RWPE1 (cell line): ENCODE measurements at places on chromosomes 6 and 20.
A peak's percentile ranks its signal among the peaks of the same experiment; 100 is the strongest.

GRCh38 chr6:132198896-132199295 is 202.4 kb downstream of the MOXD1 start:
- DNase-seq = no peak

- no peak for DNase-seq
Measured at GRCh38 chr6:133092199-133092598, 149.0 kb upstream of the EYA4 start.

DNA sequence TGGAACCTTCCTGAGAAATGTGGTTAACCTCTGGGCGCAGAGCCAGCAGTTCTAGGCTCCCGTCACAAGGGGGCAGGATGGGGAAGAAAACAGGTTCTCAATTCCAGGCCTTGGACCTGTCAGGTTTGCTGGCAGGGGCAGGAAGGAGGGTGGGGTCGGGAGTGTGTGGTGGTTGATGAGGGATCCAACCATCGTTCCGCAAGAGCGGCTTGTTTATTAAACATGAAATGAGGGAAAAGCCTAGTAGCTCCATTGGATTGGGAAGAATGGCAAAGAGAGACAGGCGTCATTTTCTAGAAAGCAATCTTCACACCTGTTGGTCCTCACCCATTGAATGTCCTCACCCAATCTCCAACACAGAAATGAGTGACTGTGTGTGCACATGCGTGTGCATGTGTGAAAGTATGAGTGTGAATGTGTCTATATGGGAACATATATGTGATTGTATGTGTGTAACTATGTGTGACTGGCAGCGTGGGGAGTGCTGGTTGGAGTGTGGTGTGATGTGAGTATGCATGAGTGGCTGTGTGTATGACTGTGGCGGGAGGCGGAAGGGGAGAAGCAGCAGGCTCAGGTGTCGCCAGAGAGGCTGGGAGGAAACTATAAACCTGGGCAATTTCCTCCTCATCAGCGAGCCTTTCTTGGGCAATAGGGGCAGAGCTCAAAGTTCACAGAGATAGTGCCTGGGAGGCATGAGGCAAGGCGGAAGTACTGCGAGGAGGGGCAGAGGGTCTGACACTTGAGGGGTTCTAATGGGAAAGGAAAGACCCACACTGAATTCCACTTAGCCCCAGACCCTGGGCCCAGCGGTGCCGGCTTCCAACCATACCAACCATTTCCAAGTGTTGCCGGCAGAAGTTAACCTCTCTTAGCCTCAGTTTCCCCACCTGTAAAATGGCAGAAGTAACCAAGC is 29.6 kb downstream of the SRSF3 start:
- peak; percentile 82 for DNase-seq

- DNase-seq = no peak
Measured at GRCh38 chr6:145557474-145557873, 177.8 kb downstream of the EPM2A start.

DNA sequence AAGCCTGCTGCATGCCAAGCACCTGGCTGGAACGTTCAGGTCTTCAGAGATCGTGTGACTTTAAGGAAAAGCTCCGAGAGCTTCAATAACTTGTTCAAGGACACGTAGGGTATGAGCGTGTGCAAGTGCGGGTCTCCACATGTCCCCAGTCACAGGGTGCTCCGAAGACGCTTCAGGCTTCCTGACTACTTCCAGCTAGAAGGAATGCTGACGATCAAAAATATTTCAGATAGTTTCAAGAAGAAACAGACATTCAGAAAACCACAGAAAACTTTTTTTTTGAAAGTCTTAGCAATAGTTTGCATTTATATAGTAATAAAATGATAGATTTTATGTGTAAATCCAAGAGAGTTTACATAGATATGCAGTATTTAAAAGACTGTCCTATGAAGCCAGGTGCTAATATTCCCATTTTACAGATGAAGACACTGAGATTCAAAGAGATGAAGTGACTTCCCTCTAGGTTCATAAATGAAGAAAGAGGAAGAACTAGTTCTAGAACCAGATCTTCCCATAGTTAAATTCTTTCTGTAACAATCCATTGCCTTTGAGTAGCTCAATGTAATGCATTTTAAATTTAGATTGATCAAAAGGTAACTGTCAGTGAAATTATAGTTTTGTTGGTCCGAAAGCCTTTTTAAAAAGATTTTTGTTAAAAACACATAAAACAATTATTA is 247.6 kb downstream of the MYLK4 start:
- DNase-seq = no peak

- DNase-seq = peak; percentile 77
Measured at GRCh38 chr20:57594092-57594951, 25.9 kb downstream of the ZBP1 start.

- DNase-seq = no peak
Measured at GRCh38 chr6:96582436-96582835, 19.5 kb downstream of the FHL5 start.

- no peak for DNase-seq
Measured at GRCh38 chr6:32367644-32368043, 4.1 kb downstream of the TSBP1 start.

GRCh38 chr6:139380168-139380567 is 5.7 kb upstream of the CITED2 start:
- DNase-seq = no peak

DNA sequence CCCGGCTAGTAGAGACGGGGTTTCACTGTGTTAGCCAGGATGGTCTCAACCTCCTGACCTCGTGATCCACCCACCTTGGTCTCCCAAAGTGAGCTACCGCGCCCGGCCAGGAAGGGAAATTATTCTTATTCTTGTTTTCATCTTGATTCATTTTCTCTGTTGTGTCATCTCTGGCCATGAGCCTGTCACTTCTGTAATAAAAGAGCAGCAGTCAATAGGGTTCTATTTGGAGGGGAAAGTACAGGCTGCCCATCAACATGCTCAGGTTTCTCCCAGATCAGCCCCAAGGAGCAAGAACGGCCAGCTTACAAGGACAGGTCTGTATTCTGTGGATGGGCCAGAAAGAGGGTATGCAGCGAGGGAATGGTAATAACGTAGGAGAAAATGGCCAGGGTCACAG is 345.0 kb downstream of the PREX1 start:
- no peak for DNase-seq

DNA sequence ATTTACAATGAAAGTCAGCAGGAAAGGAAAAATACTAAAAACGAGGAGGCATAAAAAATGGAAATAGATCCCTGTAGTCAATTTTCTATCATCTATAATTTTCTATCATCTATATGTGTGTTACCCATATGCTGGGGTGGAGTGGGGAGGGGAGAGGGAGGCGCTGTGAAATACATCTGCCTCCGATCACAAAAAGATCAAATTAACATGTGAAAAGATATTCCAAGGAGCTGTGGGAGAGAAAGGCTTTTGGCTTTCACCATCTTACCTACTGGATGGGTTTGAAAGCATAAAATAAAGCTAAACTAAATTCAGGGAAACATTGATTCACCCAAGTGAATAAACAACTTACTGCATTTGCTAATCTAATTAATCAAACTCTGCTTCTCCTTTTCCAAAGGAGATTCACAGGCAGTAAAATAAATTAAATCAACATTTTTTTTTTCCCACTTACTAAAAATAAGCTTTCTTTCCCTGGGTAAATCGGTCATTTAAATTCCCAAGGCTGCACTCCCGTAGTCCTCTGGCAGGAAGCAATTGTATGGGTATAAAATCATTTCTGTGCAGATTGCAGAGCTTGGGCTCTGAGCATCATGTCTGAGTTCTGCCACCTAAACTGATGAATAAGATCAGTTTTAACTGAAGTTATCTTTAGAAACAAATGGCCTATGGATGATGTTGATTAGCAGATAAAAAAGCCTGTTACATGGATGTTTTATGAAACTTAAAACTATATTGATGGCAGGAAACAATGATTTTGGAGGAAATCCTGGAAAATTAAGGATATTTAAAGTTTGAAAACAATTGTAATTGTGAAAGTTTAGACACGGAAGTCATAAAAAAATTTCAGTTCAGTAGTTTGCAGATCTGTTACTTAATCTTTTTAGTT is 147.9 kb downstream of the SOX4 start:
- DNase-seq = no peak

GRCh38 chr6:11387707-11388430 is 149.7 kb upstream of the TMEM170B start:
- no peak for DNase-seq

DNA sequence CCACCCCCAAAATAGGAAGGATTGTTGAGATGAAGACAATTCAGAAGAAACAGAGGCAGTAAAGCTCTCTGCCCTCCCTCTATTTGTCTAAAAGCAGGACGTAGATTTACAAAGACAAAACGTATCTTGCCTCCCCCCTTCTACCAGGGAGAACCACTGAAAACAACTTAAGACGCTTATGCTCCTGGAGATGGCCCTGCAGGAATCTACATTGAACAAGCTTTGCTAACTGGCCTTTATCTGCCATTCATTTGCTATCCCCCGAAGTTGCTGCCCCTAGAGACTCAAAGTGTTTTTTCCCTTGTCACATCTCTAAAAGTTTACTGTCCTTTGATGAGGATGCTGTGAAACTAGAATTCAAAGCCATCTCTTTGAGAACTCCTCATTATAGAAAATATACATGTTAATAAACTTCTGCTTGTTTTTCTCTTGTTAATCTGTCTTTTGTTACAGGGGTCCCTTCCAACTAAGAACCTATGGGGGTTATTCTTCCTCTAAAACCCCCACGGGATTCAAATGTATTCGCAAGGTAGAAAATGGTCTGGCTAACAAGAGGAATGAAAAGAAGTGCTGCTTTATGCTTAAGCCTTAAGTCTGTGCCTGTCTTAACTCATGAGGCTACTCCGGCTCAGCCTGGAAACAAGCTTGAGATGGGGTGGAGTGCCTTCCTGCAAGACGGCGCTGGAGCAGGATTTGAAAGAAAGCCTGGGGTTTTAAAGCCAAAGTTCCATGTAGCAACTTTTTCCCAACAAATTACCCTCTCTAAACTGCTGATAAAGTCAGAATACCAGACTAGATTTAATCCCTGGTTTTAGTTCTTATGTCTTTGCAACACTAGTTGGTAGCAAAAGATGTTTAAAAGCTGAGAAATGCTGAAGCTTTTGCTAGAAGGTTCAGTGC is 88.0 kb downstream of the CLIC5 start:
- DNase-seq = no peak

- no peak for DNase-seq
Measured at GRCh38 chr6:73491377-73491776, 29.5 kb downstream of the EEF1A1 start.

- no peak for DNase-seq
Measured at GRCh38 chr6:104629826-104630225, 229.9 kb downstream of the HACE1 start.

DNA sequence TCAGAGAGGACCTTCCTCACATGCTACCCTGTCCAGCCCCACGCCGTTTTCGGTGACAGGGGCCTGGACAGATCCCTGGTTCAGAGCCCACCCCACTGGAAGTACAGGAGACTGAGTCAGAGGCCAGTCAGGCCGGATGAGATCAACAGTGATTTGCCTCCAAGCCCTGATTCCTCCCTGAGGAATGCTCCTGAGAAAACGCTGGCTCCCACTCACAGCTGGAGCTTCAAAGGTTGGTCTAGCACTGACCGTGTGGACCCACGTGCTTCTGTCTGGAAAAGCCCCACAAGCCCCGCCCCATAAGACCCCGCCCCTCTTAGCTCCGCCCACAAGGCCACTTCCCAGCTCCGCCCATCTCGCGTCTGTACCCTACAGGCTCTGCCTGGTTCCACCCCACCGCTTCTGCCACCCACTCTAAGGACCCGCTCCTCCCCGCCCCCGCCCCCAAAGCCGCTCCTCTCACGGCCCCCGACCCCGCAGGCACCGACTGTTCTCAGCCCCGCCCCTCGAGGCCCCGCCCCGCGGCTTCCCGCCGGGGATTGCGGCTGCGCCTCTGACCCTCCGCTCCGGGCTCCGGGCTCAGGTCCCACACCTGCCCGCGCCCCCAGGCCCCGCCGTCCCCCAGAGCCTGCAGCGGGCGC is 64.9 kb upstream of the BHLHE23 start:
- peak; percentile 82 for DNase-seq

DNA sequence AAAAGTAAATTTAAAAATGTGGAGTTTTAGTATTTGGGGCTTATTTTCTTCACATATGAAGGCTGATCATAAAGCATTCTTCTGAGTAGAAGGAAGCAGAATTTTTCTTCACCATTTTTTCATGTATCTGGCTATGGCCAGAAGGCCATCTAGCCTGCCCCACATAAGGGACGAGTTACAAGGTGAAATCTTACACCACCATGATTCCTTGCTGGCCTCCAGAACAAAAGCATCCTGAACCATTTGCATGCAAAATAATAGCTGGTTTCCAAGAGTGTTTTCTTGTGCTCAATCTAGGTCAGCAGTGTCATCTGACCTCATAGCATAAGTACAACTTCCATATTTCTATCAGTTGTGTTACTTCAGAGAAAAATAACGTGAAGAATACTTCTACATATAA is 93.1 kb downstream of the BMP5 start:
- no peak for DNase-seq

GRCh38 chr6:53924277-53924676 is 129.5 kb downstream of the LRRC1 start:
- no peak for DNase-seq

- DNase-seq = no peak
Measured at GRCh38 chr6:152355166-152355565, 282.0 kb downstream of the SYNE1 start.

- no peak for DNase-seq
Measured at GRCh38 chr6:21502682-21503081, 90.9 kb upstream of the SOX4 start.

GRCh38 chr20:15065794-15066193 is 728.4 kb upstream of the FLRT3 start:
- no peak for DNase-seq

GRCh38 chr6:138242987-138243592 is 24.8 kb upstream of the PBOV1 start:
- DNase-seq = no peak

DNA sequence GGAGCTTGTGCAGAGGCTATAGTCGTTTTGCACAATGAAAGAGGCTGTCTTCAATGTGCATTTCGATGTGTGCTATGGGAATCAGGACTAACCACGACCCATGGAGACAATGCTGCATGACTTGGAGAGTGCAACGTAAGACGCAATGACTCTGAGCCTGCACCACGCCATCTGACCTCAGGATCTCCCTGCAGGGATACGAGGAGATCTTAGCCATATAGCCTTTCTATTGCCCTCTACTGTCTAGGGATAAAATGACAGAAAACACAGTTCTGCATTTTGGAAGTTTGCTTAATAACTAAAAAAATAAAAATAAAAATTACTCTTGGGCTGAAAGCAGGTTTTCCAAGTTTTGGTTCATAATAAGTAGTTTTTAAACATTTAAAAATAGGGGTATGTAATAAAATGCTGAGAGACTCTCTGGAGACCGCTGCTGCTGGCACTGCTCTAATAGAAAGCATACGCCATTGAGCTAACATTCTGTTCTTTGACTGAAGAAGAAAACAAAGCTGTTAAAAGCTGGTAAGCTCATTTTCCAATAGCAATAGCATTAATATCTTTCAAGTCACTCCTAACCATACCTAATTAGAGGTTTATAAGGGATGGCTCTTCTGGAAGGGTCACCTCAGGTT is 87.2 kb downstream of the PDE7B start:
- no peak for DNase-seq

DNA sequence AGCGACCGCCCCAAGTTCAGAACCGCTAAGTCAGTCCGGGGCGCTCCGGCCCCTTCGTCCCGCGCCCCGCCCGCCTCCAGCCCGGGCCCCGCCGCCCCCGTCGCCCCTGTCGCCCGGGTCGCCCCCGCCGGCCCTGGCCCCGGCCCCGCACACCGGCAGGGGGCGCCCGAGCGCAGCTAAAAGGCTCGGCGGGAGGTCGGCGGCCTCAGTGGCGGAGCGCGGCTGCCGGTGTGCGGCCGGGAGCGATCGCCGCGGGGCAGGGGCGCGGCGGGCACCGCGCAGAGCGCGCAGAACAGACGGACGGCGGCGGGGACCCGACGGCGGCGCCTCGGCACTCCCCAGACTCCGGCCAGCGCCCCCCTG is at the start of gene FNDC1:
Gene FNDC1 (plus strand): TSS at position 208 of the 363 bp plus-strand sequence. CDS start 197 bp downstream, outside the sequence.
- peak; percentile 21 for DNase-seq
